ENCODE measurements at places on chromosomes 7 and 10.
A peak's percentile ranks its signal among the peaks of the same experiment; 100 is the strongest.

DNA sequence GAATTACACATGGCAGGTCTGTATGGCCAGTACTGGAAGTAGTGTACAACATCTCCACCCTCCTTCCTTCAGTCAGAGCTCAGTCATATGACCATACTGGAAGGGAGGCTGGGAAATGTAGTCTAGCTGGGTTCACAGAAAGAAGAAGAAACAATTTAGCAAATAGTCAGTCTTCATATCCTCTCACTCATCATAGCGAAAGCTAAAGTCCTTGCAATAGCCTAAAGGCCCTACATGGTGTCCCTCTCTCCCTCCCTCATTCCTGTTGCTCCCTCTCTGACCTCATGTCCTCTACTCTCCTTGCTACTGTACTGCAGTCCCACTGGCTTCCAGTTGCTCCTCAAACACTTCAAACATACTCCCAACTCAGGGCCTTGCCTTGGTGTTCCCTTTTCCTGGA, 4.3 kb upstream of the CALU start:
- DNase-seq = no peak

DNA sequence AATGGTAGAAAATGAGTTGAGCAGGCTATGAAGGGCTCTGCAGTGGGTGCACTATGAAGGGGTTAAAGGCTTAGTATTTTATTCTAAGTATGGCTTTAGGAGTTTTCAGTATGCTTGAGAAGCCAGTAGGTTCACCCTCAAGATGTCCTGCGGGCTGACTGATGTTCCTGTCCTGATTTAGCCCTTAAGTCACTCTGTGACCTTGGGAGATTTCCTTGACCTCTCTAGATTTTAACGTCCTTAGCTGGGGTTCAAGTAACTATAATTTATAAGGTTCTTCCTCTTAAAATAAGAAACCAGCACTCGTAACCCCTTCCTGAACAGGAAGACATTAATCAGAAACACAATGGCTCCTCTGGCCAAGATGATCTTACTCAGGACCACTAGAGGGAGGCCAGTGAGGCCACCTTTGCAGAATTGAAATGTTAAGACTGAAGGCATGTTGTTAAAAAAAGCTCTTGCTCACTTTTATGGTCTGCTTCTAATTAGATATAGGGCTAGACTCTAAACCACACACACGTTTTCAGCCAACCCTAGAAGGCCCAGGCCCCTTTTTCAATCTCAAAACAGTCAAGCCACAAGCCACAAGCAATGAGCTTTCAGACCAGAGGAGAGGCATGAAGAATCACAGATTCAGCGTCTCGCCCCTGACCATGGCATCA, 41.9 kb downstream of the CDK1 start:
- no peak for DNase-seq

DNA sequence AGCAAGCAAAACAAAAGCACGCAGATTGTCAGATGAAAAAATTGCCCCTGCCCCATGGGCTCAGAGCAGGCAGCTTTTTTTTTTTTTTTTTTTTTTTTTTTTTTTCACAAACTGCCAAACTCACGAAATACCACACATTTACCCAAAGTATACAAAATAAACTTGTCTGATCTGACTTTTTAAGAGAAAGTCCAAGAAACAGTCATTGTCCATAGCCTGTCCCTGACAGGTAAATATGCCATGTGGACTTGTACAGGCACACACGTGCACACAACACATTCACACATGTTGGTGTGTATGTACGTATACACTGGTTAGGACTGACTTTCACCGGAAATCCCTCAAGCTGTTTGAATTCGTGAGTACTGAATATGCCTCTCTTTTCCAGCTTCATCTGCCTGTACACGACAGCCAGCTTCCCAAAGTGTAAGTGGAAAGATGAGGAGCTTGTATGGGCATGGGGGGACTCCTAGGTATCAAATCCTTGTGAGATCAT, 929 bp upstream of the HGF start:
- no peak for DNase-seq

DNA sequence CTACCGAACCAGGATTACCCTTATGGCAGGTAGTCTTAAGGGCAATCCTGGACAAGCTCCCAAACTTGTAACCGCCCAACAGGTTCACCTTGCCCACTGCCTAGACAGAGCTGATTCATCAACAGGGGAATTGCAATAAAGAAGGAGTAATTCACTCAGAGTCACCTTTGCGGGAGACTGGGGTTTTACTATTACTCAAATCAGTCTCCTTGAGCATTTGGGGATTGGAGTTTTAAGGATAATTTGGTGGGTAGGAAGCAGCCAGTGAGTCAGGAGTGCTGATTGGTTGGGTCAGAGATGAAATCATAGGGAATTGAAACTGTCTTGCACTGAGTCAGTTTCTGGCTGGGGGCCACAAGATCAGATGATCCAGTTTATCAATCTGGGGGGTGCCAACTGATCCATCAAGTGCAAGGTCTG, 25.3 kb downstream of the HK1 start:
- no peak for DNase-seq

DNA sequence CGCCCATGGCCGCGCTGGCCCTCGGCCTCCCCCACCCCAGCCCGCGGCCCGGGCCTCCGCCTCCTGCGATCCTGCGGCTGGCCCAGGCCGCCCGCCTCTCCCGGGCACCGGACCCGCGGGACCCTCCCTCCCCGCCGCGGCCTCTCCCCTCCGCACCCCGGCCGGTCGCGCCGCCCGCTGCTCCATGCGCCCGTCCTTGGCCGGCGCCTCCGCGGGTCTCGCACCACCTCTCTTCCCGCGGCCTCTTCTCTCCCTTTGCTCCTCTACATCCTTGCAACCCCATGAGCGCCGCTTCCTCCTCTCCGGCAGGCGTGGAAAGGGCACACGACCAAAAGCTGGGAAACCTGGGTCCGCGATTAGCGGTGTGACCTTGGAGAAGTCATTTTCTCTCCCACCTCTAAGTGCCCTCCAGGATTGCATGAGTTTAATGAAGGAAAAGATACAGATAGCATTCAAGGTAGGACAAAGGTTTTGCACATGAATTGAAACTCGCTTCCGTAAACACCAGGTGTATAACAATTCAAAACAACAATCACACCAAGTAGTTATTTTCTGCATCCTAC, 448 bp upstream of the SRPK2 start:
- DNase-seq = peak; percentile 66

DNA sequence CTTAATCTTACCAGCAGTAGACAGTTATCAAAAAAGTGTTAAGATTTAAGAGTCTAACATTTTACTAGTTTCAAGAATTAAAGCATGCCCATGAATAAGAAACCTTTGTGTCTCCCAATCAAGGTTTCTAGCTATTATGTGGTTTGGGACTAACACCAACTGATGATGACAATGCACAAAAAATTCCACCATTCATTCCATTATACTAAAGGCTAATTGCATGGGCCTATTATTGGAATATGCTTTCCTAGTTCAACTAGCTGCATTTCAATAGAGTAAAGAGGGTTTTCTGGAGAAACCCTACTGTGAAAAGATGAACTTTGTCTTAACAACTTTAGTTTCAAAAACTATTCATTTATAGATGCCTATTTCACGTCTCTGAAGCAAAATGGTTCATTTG, 44.6 kb downstream of the UBE2H start:
- DNase-seq = no peak

DNA sequence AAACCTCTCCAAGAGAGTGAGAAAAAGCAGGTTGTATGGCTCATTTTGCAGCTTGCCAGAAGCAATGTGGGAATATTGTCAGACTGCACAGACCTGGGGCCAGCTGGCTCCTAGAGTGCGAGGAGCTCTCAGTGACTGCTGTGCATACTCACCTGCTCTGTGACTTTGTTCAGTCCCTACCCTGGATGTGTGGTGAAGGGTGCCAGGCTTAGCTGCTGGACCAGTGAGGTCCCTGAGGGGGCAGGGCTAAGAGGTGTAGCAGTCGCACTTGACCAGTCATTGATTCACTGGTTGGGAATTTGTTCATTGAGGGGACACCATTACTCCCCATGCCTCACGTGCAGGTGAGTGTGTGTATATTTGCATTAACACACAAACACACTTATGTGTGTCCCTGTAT, 60.1 kb downstream of the IKZF1 start:
- DNase-seq = no peak

DNA sequence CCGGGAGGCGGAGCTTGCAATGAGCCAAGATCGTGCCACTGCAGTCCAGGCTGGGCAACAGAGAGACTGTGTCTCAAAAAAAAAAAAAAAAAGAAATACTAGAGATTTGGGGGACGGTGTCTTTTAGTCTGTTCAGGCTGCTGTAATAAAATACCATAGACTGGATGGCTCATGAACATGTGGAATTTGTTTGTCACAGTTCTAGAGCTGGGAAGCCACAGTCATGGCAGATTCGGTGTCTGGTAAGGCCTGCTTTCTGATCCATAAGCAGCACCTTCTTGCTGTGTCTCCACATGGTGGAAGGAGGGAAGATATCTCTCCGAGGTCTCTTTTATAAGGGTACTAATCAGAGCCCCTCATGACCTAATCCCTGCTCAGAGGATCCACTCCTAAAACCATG, 102.7 kb upstream of the MKLN1 start:
- no peak for DNase-seq

- DNase-seq = no peak
Observed at GRCh38 chr7:19069842-19070241, 47.6 kb downstream of the TWIST1 start.

DNA sequence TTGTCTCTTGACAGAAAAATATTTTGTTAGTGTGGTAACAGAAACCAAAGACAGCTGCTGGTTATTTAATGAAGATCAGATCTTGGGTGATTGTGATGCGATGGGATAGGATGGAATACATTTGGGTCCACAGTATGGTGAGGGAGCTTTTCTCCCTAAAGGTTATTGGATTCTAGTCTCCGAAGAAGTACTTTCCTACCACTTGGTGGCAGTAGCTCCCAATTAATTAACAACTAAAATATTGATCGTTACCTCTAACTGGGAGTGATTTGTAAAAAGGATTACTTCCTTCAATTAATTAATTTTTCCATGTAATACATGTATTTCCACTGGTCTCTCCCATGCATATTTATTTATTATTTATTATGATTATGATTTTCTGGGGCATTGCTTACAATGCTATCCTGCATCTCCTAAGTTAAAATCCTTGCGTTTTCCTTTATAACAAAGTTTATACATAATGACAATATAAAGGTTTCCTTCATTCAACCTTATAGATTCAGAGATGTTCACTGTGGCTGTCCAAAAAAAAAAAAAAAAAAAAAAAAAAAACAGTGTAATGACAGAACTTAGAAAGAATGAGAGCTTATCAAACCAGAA, 25.6 kb downstream of the TMEM196 start:
- peak; percentile 48 for DNase-seq

DNA sequence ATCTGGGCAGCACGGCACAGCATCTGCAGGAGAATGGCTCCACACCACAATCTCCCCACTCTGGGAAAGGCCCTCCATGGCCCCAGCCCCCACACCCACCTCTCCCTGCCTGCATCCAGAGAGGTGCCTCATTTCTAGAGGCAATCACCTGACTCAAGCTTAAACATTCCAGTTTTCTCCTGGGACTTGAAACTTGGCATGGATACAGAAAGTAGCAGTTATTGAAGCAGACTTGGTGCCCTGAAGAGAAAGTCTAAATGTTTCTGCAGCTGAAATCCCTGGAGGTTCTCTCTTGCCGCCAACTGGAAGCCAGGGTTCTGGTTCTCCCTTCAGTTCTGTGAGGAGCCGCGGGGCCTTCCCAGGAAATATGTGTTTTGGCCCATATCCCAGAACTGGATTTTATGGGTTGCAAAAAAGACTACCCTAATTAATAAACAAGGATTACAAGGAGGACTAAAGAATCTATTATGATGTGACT, 122.8 kb downstream of the SKIDA1 start:
- DNase-seq = peak; percentile 45

DNA sequence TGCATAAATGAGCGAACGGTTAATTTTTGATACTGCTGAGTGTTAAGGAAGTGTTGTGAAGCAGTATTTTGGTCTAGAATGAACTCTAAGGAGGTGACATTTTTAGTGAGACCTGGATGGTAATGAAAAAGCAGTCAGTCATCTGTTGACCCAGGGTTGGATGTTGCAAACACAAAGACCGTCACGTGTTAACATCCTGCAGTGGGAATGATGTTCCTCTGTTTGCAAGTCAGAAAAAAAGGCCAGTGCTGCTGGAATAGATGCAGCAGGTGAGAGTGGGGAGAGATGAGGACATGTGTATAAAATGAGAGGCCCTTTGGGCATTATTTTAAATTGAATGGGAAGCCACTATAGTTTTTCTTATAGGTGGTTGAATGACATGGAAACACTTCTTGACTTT, 39.3 kb downstream of the INSYN2A start:
- no peak for DNase-seq

DNA sequence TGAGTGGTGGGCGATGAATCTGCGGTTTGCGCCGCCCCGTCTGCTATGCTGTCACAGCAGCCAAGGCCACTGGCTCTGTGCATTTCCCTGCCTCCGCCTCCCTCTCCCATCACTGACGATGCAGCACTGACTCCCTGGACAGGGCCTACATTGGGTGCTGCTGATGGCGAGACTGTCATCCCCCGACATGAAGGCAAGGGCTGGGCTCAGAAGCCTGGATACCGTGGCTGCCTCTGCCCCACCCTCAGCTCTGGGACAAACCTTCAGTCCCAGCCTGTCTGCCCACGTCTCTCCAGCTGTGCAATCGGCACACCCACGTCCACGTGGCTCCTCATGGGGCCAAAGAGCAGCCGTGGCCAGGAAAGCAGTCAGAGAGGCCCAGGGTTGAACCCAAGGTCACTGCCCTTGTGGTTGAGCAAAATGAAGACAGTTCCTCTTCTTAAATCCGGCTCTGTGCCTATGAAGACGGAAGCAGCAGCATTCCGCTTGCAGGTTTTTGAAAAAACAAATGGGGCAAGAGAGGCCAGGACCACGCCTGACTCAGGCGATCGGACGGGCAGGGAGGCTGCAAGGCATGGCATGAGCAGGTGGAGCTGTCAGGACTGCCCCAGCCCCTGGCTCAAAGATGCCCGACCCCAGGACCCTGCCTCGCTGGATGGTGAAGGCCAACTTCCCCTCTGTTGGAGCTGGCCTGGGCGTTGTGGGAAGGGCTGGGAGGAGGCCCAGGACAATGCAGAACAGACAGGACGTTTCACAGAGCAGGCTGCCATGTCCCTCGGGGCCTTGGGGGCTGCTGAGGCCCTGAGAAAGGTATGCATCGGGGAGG, 517.5 kb downstream of the DNAJB6 start:
- no peak for DNase-seq

DNA sequence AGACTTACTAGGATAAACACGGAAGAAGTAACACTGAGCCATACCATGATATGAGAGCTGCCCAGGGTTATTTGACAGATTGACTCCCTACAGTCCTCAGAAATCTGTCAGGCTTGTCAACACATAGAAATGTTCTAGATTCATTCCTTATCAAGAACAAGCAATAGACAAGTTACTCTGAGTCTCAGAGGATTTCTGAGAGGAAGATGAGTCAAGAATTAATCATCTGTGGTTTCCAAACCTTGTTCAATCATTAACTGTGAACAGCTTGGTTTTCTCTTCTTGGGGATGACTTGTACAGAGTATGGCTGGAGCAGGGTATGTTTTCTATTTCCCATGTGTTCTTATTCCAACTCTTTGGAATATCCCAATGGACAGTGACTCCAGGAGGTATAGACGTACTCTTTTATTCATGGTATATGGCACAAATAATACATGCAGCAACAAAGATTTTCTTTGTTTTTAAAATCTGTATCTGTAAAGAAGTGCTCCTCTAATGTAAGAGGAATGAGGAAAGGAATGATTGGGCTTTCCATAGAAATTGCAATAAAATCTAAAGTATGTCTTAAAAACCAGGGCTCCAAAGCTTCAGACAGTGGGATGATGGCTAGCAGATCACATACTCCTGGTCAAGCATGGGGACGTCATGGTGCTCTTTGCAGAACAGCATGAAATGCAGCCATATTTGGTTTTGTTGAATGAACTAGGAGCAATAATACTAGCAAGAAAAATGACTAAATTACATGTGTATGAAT, 11.9 kb upstream of the SFR1 start:
- DNase-seq = peak; percentile 22

GRCh38 chr10:72417971-72418370, 63.3 kb upstream of the DNAJB12 start:
- DNase-seq = no peak

Measured in COLO829 (cell line).